Activated CD4-positive, alpha-beta T cell treated with anti-CD3 and anti-CD28 coated beads for 1 hour (primary cell): ENCODE measurements at places on chromosomes 7 and 10.

DNA sequence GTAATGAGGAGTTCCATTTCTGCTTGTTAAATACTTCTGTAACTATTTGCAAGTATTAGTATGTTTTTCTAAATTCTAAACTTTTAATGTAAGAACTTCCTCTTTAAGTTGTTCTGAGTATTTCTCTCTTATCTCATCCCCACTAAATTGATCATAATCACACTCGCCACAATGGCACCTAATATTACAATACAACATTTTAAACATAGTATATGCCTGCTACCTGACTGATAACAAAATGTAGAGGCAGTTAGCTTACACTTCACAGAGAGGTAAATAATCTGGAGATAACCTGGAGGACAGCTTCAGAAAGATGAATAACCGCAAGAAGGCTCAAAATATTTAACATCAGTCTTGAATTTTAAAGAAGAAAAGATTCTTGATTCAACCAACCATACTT, 48.6 kb downstream of the HIBADH start:
- no peak for DNase-seq

- DNase-seq = no peak
Observed at GRCh38 chr10:63707254-63707910, 186.2 kb downstream of the REEP3 start.

- DNase-seq = no peak
Observed at GRCh38 chr7:13628239-13629001, 361.0 kb downstream of the ETV1 start.

GRCh38 chr7:11570205-11570604, 261.8 kb downstream of the THSD7A start:
- DNase-seq = no peak

- no peak for DNase-seq
Observed at GRCh38 chr10:86075512-86075911, 291.1 kb downstream of the GRID1 start.

DNA sequence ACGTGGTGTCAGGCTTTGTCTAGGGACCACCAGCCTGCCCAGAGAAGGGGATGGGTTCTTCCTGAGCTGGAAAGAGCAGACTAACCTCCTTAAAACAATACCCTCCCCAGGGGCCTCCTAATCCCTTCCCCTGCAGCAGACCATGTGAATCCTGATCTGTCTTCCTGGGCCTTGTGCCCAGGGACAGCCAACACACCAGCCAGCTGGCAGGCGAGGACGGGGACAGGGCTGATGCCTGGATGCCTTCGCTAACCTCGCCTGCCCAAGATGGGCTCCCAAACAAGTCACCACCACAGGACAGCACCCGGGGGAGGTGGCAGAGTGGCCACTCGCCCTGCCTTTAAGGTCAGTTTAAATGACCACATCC, 17.6 kb downstream of the PODXL start:
- DNase-seq = no peak

DNA sequence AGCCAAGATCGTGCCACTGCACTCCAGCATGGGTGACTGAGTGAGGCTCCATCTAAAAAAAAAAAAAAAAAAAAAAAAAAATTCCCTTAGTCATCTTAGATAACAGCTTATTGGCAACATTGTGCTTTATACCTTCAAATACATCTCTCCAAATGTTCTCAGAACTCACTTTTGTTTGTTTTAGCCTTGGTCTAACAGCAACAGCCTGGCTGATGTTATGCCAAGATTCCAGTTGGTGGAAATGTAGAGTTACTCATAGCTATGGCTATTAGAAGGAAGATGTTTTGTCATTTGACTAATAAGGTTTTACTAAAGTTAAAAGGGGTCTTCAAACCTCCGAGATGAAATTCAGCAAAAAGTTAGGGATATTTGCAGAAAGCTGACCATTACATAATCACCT, 481.4 kb downstream of the NEBL start:
- DNase-seq = no peak

DNA sequence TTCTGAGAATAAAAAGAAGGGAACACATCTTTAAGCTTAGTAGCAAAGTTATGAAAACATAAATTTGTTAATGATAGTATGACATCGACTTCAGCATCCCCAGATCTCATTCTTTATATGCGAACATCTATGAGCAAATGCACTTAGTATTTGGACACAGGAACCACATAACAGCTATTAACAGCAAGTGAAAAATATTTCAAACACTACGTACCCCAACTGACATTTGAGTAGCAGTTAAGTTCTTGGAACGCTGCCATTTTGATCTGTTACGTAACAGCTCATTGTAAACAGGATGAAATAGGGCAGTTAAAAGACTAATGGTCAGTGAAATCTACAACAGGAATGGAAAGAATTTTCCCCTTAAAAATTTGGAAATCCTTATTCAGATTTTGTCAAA, 428.9 kb downstream of the TNS3 start:
- DNase-seq = no peak

GRCh38 chr10:3951993-3952392, 167.0 kb upstream of the KLF6 start:
- DNase-seq = no peak

GRCh38 chr7:6575281-6576023, 1.8 kb upstream of the ZDHHC4 start:
- no peak for DNase-seq

- no peak for DNase-seq
Observed at GRCh38 chr7:50751146-50751545, 31.6 kb downstream of the GRB10 start.

DNA sequence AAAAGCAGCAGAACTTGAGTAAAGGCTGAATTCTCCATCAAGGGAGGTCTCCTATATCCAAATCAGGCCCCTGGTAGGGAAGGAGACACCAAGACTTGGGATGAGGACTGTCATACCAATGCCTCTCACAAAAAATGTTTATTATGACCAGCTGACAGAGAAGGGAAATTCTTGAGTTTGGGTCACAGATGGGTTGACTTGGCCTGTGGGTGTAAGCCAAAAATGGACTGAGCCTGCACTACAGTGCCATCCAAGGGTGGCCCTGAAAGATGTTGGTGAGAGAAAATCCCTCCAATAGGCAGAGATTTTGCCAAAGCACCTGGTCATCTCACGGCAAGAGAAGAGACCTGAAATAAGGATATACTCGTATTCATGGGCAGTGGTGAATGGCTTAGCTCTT, 27.0 kb upstream of the PPIF start:
- DNase-seq = no peak

- DNase-seq = no peak
Observed at GRCh38 chr10:42955493-42955889, 121.4 kb upstream of the RET start.

DNA sequence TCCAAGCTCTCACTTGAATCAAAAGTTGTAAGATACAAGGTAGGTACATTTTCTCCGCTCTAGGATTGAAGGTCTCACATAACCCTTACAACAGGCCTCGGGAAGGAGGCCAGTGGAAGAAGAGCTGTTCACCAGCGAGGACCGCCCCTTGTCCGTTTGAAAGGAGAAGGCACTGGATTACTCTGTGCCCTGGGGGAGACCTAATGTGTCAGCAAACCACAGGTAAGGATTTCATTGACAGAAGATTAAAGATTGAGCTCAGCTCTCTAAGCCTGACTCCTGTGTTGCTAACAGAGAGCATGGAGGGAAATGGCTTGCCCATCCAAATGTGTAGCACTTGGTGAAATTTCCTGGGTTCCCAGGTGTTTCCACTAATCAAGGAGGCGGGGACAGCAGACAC, 81.2 kb downstream of the SLC16A9 start:
- no peak for DNase-seq

DNA sequence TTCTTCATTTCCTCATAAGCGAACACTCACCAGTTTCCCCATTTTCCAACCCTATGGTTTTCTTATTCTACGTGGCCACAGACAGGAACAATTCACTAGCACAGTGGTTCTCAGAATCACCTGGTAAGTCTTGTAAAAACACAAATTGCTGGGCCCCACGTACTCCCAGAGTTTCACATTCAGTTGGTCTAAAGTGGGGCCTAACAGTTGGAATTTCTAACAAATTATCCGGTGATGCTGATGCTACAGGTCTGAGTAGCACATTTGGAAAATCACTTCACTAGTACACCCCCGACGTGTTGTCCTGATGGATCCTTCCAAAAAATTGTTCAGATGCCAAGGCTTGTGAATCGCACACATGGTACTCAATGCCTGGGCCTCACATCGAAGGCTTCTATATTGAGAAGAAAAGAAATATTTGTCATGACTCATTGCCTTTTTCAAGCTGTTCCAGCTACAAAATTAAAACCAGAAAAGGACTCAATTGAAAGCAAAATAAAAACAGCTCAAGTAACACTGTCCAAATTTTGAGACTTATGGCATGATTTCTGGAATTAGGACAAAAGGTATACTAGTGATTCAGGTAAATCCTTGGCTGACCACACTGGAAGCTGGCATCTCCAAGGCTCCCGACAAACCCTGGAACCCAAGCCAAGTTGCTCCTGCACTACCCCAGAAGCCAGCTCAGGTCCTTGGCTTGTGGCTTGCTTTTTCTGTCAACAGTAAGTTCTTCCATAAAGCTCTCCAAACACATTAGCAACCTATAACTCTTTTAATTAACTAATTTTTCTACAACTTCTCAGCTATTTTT, 12.9 kb upstream of the VIM start:
- DNase-seq = no peak

DNA sequence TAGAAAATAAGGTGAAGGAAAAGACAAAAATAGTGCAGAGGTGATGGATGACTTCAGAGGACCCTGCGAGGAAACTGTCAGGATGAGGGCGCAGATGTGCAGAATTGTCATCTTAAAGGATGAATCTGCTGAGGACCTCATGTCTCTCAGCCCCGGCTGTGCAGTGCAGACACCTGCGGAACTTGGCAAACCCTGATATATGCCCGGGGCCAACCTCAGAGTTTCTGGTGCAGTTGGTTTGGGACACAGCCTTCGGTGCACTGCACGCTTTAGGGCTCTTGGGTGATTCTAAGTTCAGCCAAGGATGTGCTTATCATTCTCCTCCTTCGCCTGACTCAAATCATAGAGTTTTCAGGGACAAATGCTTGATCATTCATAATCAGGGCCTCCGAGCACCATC, 310.1 kb downstream of the TCERG1L start:
- no peak for DNase-seq

DNA sequence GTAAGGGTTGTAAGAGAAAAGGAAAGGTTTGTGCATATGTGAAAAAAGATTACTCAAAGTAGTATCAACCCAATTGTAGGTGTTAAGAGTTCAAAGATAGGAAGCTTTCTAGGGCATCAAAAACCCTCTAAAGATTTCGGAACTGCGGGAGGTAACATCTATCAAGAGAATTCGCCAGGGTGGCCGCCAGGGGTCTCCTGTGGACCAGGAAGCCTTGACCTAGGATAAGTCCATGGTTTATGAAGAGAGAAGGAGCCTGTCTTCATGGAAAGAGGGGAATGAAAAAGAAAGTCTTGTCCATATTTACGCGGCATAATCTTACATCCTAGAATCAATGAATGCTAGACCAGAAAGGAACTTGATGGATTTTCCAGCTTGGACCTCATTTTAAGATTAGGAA, 140.7 kb upstream of the CALCR start:
- DNase-seq = no peak

DNA sequence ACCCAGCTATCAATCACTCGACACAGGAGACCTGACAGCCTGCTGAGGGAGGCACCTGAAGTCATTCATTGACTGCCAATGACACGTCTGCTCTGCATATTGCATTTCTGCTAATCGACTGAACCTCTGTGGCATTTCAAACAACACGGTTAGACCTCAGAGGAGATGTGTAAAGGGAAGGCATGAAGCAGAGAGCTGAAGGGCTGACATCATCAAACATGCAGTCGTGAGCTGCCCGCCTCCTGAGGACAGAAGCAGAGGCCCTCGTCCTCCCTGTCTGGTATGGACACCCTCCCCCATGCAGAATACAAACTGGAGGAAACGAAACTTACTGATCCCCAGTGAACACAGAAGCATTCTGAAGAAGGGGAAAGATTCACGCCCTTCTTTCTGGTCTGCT, 462.6 kb upstream of the MGMT start:
- no peak for DNase-seq

DNA sequence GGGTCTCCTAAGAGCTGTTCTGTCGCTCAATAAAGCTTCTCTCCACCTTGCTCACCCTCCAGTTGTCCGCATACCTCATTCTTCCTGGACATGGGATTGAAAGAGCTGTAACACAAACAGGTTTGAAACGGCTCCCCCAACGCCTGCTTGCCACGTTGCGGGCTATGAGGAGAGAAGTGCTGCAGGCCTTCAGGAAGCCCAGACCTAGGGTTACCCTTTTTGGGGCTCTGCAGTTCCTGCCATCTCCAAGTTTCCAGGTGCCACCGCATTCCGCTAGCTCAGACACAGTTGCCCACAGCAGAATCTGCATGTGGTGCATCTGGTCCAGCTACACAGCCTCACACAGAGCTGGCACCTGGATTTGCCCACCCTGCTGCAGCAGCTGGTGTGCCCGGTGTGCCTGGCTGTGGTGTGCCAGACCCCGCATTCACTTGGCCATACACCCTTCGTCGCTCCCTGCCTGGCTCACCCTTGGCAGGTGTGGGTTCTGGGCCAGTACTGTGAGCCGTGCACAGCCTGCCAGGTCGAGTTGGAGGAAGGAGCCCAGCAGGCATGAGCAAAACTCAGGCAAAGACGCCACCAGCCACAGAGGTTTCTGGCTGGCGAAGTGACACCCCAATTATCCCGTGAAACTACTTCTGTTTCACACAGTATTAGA, 253.2 kb upstream of the SEMA3A start:
- DNase-seq = no peak

DNA sequence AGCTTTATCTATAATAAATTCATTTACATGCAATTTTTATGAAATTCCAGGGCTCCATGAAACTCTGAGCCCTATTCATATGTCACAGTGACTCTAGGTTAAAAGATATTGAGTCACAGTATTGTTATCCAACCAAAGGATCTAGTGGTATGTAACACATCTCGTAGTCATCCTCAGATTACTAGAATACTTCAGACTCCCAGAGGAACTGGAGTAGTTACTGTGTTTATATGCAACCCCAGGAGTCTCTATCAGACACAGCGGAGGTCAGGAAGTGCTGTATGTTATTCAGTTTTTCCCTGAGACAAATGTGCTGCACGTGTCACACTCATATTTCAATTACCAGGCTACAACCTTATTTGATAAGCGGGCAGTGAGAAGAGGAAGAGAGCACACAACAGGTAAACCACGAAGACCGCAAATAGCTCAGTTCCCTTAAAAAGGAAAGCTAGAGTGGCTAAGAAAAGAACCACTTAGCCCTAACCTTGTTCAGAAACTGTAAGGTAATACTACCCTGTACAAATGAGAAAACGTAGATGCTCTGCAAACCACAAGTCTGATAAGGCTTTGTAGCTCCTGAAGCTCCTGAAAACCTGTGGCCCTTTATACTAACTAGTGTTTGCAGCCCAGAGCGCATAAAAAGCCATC, 114.0 kb upstream of the CNTNAP2 start:
- DNase-seq = no peak
